ENCODE measurements at places on chromosomes 4 and X.

DNA sequence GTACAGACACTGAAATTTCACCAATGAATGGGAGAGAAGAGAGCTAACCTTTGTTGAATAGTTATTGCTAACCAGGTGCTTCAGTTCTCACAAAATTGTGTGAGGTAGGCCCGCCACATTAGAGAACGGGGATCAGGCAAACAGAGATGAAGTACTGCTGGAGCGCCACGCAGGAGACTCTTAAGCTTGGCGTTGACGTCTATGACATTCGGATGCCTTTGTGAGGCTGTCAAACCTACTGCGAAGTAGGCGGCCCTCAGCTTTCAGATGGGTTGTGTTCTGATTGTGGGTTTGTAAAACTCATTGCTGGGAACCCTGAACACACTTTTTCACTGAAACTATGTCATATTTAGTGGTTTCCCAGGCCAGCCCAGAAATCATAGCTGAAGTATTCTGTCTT lies 173.6 kb downstream of the CBR4 start:
- no peak for DNase-seq

- DNase-seq: no peak
Observed at GRCh38 chrX:18890724-18891547, 93.0 kb downstream of the PHKA2 start.

GRCh38 chrX:45479835-45480422 lies 279.3 kb upstream of the DIPK2B start:
- peak; percentile 88 for DNase-seq

GRCh38 chr4:150079081-150079581 lies 886 bp downstream of the DCLK2 start:
- DNase-seq: peak; percentile 86

DNA sequence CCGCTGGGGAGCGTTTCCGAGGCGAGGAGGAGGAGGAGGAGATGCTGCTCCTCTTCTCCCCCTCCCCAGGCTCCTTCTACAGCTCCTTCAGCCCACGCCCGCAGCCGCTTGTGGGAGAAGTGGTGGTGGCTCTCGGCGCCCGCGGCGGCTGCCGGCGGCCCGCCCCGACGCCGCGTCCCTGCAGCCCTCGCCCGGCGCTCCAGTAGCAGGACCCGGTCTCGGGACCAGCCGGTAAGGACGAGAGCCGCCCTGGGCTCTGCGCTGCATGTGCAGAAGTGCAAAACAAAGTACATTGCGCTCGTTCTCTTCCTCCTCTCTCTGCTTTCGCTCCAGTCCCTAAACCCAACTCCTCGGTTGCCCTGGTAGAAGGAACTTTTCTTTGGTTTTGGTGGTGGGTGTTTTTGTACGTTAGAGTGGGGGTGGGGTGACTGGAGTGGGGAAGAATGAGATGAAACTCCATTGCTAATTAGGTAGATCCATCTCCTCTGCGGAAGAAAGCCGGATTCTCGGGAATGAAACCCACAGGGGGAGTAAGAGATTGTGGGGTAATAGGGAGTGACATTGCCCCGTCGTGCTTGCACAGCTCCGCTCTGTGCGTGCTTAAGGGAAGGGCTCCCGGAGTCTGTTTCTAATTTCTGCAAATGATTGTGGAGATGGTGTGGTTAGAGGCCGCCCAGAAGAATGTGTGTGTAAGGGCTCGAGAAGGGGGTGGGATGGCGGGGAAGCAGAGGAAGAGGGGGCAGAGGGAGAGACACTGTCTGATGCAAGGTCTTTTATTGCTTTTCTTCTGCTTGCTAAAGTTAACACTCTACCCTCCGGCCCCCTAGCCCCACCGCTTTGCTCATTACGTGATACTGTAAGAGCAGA lies 677 bp downstream of the PTPN13 start:
- peak; percentile 76 for DNase-seq

DNA sequence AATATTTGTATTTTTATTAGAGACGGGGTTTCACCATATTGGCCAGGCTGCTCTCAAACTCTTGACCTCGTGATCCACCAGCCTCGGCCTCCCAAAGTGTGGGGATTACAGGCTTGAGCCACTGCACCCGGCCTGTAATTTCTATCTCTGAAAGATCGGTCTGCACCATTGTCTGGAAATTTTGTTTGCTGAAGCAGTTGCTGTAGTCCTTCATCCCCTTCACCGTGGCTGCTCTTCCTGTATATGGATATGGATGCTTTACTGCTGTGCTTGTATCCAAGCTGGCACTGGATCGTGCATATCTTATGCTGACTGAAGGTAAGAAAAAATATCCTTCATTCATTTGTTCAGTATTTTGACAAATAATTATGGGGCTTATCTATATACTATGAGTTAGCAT lies 338.4 kb upstream of the GNPDA2 start:
- DNase-seq: no peak

GRCh38 chr4:126719852-126720251 lies 912.9 kb upstream of the INTU start:
- no peak for DNase-seq

GRCh38 chr4:79561751-79562150 lies 153.7 kb upstream of the GK2 start:
- DNase-seq: no peak

- DNase-seq: peak; percentile 59
Observed at GRCh38 chr4:175891851-175892250, 79.8 kb upstream of the GPM6A start.

DNA sequence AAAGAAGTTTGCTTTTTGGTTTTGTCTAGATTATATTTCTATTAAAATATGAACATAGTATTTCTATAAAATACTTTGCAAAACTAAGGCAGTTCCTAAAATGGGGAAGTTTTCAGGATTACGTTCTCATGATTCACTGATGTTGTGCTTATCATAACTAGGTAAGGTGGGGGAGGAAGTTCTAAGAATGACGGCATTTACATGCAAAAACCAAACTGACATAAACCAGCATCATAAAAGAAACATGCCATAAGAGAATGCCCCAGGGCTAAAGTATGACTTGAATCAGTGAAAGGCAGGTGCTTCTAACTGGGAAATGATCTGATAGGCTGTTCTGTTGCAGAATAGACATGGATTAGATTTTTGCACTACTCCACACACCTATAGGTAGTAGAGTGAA lies 204.7 kb upstream of the JADE1 start:
- DNase-seq: no peak

DNA sequence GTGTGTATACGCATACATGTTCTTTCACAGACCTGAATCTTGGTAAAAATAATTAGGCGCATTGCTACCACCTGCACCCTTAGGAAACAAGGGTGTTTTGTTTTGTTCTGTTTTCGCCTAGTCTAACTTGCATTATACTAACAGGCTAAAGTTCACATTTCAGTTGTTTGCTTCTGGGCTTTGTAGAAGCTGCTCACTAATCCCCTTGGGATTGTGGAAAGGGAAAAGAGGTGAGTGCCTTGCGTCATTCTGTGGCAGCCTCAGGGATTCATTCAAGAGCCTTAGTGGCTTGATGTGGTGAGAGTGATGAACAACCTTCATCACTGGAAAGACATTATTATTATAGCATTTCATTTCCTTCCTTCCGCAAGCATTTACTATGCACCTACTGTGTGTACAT lies 331.1 kb downstream of the ADGRL3 start:
- peak; percentile 53 for DNase-seq

GRCh38 chr4:112176596-112176995 lies 31.3 kb downstream of the FAM241A start:
- DNase-seq: no peak

DNA sequence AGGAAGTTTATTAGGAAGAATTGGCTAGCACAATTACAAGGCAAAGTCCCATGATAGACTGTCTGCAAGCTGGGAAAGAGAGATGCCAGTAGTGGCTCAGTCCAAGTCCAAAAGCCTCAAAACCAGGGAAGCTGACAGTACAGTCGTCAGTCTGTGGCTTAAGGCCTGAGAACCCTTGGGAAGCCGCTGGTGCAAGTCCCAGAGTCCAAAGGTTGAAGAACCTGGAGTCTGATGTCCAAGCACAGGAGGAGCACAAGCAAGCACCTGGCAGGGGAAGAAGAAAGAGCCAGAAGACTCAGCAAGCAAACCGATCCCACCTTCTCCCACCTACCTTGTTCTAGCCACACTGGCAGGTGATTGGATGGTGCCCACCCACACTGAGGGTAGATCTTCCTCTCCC lies 51.3 kb upstream of the TMEM150C start:
- DNase-seq: peak; percentile 14

DNA sequence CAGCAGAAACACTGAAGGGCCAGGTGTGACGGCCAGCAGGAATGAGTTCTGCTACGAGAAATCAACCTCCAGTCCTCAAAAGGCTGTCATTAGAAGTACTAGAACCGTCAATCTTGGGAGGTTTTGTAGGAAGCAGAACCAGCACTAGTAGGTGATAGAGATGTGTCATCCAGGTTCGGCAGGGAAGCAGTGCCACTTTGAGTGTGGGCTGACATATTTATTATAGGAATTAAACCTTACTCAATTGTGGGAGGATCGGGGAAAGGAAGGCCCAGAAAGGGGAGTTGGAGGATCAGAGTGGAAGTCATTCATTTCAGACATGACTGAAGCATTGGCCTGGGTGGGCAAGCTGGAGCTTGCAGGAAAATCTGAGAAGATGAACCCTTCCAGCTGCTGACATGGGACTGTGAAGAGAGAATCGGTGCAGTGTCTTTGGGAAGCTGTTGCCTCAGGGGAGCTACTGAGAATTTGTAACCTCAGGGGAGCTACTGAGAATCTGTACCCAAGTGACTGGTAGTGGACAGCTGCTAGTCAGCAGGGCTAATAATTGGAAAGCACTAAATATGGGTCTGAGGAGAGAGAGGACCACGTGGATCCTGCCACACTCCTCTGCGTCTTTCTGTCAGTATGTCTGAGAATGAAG lies 177.4 kb downstream of the SPRY1 start:
- DNase-seq: no peak

- peak; percentile 91 for DNase-seq
Observed at GRCh38 chr4:76301068-76301774, 5.3 kb upstream of the STBD1 start.

DNA sequence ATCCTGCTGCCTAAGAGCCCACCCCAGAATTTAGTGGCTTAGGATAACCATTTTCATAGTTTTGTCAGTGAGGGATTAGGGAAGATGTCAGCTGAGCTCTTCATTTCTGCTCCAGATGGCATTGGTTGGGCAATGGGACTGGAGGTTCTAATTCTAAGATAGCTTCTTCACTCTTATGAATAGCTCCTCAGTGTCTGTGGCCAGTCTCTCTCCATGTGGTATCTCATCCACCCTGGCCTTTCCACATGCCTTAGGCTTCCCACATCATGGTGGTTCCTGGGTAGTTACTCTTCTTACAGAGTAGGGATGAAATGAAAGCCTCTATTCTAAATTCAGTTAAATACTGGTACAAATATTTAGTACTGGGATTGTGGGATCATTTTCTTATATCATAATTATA lies 31.3 kb downstream of the REPS2 start:
- DNase-seq: no peak

- no peak for DNase-seq
Observed at GRCh38 chr4:88981556-88981955, 75.4 kb downstream of the FAM13A start.

GRCh38 chr4:1974840-1975239 lies 33.9 kb downstream of the NELFA start:
- DNase-seq: no peak

GRCh38 chr4:17619416-17620105 lies 5.1 kb downstream of the MED28 start:
- DNase-seq: peak; percentile 12

DNA sequence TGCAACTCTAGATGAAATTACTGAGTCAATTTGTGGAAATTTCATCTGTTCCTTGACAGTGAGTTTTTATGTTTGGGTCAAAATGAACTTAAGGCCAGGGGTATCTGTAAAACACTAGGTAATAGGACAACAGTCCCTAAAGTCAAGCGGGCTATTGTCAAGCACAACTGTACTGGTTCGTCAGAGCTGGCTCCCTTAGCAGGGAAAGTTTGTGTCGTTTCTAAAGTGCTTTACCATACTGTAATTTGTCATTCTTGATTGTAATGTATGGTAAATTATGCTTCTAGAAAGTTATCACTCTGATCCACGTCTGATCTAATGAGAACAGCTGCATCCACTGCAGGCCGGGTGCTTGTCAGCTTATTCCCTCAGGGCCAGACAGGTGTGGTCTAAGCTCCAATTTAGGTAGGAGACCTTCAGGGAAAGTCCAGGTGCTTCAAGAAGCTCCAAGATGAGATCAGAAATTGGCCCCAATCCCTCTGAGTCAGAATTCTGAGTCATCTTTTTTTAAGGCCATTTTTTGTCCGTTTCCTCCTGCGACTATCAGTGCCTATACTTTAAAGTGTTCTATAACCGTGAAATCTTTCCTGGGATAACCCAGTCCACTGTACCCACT lies 92.2 kb downstream of the PALLD start:
- peak; percentile 42 for DNase-seq

DNA sequence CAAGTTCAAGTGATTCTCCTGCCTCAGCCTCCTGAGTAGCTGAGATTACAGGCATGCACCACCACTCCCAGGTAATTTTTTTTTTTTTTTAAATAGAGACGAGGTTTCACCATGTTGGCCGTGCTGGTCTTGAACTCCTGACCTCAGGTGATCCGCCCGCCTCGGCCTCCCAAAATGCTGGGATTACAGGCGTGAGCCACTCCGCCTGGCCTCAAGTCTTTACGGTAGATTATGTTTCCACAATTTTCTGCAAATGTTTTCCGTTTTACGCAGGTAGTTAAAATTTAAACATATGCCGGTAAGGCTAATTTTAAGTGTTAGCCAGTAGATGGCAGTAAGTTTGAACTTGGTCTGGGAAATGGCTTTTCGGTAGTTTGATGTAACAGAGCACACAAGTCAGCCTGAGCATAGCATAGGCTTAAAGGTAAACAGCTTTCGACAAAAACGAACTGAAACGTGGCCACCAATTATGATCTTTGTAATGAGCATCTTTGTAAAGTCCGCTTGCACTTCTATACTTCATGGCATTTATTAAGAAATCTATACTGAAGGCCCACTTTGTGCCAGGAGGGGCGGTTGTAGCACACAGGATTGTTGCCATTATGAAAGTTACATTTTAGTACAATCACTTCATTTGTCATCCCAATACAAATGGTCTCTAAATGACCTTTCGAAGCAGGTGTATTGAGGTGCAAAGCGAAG lies 31.1 kb downstream of the CCKAR start:
- peak; percentile 94 for DNase-seq

- DNase-seq: no peak
Observed at GRCh38 chr4:3313139-3313538, 20.3 kb downstream of the RGS12 start.

DNA sequence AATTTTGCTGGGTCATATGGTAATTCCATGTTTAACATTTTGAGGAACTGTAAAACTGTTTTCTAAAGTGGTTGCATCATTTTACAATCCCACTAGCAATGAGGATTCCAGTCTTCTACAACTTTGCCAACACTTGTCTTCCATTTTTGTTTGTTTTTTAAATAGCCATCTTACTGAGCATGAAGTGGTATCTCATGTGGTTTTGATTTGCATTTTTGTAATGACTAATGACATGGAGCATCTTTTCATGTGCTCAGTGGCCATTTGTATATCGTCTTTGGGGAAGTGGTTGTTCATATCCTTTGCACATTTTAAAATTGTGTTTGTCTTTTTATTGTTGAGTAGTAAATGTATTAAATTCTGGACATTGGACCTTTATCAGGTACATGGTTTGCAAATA lies 94.7 kb downstream of the TMEM131L start:
- DNase-seq: no peak

GRCh38 chrX:10859353-10859752 lies 239.0 kb upstream of the MID1 start:
- no peak for DNase-seq

GRCh38 chr4:36835246-36835645 lies 409.3 kb upstream of the NWD2 start:
- DNase-seq: no peak

Measured in DMS53 (cell line).